CD4-positive, CD25-positive, alpha-beta regulatory T cell (primary cell): ENCODE measurements at places on chromosomes 7 and 10.

GRCh38 chr7:44305564-44306507 is 19.6 kb downstream of the CAMK2B start:
- no peak for DNase-seq

- no peak for DNase-seq
These were observed 5.2 kb upstream of the FAM180A start for GRCh38 chr7:135753616-135754413.

- no peak for DNase-seq
These were observed 201.4 kb downstream of the PCLO start for GRCh38 chr7:82961240-82961639.

DNA sequence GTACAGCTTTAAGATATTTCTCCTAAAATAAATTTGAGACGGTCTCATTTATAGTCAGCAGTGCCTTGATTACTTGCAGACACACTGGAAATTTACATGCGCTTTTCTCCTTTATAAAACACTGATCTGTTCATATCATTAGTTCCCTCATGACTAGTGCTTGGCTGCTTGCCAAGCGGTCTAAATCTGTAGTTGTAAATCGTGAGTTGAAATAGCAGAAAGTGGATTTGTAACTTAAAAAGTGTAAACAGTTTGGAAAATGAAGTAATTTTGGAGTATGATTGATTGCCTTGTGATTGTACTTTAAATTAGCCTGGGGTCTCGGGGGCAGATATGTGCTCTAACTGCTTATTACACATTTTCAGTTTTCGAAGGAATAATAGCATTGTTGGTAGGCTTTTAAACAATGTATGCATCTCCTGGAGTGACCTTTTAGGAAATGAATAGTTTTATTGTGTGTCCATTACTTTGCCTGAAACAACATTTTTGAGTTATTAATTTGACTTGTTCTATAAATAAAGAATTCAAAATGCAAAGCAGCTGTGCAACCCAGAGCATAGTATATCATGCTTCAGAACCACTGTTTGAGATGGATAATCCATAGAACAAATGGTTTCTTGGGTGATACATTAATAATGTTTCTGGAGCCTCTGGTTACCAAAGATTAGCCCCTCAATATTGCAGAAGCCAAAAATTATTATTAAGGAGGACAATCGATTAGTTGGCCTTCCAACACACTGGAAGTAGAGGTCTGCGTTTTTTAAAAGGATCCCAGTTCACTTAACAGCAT is 73.3 kb downstream of the ARID5B start:
- no peak for DNase-seq

- DNase-seq: no peak
These were observed 374.6 kb downstream of the KIF20B start for GRCh38 chr10:90075995-90076394.

DNA sequence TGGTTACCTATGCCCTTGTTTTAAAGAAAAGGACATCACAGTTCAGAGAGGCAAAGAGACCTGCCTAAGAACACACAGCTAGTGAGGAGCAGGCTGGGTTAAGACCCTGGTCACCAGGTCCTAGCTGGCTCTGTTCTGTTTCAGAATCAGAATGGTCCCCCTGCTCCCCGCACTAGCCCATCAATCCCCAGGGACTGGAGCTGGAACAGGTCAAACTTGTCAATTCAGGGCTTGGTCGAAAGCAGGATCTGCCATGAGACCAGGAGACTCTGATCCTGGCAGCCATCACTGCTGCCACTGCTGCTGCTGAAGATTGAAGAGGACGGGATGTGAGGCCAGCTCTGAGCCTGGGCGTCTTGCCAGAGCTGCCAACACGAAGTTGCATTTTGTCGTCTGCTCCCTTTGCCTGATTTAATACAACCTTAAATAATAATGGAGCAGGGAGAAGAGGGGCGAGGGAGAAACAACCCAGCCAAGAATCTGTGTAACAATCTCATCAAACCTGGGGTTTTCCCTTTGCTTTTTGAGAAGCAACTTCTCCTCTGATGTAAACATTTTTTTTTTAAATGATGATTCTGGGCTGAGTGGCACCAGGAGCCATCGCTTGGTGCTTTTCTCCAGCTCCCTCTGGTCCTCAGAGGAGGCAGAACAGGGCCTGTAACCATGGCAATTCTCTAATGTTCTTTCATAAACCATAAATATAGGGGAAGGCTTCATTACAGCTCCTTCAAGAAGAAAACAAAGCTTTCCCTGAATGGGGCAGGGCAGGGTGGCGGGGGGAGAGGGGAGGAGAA is 119.0 kb upstream of the SORCS3 start:
- DNase-seq: no peak

DNA sequence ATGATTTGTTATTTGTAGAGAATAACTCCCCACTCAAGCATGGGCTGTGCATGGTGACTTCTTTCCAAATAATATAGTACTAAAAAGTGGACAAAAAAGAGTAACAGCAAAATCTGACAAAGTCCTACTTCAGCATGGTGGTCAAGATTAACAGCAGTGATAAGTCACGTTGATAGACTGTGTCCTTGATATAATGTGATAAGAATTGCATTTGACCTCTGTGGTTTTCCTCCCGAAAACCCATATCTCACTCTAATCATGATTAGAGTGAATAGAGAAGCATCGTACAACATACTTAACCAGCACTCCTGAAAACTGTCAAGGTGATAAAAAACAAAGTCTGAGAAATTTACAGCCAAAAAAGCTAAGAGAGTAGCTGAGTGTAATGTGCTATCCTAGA is 42.4 kb downstream of the REEP3 start:
- DNase-seq: no peak

- DNase-seq: no peak
These were observed 44.2 kb upstream of the PRSS58 start for GRCh38 chr7:142301923-142302550.

DNA sequence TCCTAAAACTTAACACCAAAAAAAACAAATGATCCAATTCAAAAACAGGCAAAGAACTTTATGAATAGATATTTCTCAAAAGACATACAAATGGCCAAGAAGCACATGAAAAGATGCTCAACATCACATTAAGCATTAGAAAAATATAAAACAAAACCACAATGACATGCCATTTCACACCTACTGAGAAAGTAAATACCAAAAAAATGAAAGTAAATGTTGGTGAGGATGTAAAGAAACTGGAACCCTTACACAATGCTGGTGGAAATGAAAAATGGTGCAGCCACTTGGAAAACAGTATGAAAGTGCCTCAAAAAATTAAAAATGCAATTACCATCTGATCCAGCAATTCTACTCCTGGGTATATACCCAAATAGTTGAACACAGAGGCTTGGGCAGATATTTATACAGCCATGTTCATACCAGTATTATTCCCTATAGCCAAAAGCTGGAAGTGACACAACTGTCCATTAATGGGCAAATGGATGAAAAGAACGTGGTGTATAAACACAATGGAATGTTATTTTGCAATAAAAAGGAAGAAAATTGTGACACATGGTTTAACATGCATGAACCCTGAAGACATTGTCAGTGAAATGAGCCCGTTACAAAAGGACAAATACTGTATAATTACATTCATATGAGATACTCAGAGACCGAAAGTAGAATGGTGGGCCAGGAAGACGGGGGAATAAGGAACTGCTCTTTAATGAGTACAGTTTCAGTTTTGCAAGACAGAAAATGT is 89.0 kb downstream of the JMJD1C start:
- no peak for DNase-seq

DNA sequence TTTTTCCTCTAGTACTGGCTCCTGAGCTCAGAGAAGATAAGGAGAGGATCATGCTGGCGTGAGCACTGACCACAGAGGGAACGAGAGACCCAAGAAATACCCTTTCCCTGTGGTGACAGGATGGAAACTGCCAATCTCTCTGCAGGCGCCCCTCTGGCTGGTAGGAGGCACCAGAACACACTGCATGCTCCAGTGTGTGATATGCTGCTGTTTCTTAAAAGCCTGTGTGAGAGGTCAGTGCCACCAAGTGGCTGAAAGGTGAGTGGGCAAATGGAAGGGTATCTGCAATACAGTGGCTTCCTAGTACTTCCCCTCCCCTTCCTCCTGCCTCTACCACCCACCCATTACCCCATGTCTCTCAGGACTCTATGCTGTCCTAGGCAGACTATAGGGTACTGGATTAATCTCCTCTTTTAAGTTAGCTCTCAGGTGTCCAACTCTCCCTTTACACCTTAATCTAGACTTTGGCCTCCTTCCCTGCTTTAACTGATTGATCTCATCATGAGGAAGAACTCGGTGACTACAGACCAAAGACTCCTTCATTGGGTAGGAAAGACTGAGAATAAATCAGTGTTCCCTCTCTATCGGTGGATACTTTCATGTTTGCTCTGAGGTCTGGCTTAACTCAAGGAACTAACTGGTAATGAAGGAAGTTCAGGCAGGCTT is 283.6 kb downstream of the ADRA2A start:
- no peak for DNase-seq

DNA sequence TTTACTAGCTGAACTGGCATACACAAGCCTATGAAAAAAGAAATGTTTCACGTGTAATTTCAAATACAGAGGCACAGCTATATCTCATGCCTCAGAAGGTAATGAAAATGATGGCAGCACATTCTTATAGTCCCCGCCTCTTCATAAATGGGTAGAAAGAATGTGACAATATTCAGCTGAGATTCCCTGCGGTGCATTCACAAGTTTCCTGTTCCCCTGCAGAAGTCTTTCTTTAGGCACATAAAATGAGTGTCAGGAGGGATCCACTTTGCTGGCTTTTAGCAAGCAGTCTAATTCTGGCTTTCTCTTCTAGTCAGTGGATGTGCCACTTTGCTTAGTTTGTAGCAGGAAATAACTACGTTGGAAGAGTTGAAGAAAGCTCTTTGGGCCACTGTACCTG is 56.1 kb downstream of the DGKB start:
- DNase-seq: no peak

DNA sequence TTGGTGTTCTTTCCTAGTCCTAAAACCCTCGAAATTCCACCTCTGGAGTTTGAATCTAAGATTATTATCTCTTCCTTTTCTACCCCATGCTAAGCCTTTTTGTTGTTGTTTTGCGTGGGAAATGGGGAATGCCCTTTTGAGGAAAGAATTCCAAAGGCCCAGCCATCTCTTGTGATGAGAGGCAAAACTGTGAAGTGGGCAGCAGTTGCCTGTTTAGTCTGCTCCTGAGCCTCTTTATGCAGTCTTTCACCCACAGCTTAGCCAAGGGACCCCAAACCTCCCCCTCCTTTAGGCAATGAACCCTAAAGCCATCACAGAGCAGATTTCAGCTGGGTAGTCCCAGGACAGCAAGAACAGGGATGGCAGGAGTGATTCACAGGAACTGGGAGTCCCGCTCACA is 95.5 kb downstream of the DNMBP start:
- no peak for DNase-seq

GRCh38 chr7:43669286-43670081 is 59.8 kb downstream of the COA1 start:
- peak; percentile 74 for DNase-seq

- DNase-seq: no peak
These were observed 108.1 kb downstream of the GPR26 start for GRCh38 chr10:123774132-123774742.

DNA sequence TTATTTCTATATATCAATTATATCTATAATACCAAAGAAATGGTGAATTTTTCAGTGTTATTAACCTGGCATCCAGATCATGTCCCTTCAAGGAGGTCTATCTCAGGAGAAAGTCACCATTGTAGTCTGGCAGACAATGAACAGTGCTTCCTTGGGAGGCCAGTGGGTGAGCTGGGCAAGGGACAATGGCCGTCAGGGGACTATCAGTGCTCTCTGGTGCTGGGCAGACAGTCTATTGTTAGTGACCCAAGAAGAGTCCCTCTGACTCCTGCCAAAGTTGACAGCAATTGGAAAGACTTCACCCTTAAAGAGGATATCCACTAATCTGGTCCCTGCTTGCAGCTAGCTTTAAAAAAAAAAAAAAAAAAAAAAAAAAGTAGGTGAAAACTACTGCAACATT is 7.1 kb downstream of the JAZF1 start:
- DNase-seq: no peak

DNA sequence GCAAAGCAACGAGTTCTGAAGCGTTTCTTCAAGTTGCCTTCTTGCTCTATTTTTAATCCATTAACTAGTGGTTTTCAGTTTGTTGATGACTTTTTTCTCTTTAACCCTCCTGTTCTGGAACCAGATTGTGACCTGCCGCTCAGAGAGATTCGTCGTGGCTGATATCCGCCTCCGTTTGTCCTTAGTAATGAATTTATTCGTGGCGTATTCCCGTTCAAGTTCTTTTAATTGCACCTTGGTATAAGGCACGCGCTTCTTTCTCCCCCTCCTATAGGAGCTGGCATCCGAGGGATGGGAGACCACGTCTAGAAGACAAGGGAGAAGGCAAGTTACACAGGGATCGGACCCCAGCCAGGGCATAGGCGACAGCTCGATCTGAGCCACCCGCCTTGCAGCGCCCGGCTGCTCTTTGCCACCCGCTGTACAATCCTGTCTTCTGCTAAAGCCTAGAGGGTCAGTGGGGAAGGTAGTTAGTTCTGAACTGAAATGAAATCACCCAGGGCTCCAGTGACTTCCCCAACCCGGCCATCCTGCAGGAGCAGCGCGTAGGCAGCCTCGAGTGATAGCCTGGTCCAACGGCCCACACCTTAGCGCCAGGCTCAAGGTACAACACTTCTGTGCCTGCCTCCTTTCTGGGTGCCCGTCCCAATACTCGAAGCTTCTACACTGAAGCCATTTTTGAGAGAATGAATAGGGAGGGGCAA is 1.6 kb downstream of the HOXA13 start:
- DNase-seq: no peak

GRCh38 chr7:47576031-47576865 is 5.7 kb downstream of the TNS3 start:
- DNase-seq: no peak

GRCh38 chr10:11636697-11637303 is 25.4 kb upstream of the USP6NL start:
- DNase-seq: no peak

DNA sequence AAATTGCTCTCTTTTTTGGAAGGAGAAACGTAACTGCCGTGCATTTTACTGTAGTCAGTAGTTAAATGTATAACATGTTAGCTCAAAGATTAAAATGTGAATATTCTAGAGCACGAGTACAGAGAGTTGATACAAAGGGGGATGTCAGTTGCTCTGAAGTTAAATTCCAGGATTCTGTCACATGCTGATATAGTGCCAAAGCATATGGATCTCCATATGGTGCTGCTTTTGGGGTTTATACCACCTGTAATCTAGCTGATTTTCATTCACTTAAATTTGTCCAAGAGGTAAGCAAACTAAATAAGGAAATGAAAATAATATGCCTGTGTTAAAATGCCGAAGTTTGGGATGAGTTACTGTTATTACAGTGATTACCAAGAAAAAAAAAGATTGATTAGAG is 298.6 kb downstream of the EXOC4 start:
- no peak for DNase-seq

GRCh38 chr10:129771024-129771423 is 193.1 kb downstream of the EBF3 start:
- no peak for DNase-seq

- DNase-seq: no peak
These were observed 20.4 kb upstream of the PIK3AP1 start for GRCh38 chr10:96740579-96741281.
